ENCODE measurements at places on chromosomes 3 and 15.

DNA sequence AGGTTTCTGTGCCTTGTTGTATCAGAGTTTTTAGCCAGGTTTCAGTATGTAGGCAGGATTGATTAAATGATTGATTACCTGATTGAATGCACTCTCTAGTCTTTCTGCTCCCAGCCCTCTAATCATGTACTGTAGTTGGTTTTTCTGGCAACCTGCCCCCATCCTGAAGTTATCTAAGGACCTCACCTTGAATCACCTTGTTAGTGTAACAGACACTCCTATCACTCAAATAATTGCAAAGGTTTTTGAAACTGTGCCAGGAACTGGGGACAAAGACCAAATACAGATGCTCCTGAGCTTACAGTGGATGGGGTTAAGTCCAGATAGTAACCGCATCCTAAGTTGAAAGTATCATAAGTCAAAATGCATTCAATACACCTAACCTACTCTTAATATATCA lies 141.5 kb upstream of the EIF1B start:
- DNase-seq, result no peak

DNA sequence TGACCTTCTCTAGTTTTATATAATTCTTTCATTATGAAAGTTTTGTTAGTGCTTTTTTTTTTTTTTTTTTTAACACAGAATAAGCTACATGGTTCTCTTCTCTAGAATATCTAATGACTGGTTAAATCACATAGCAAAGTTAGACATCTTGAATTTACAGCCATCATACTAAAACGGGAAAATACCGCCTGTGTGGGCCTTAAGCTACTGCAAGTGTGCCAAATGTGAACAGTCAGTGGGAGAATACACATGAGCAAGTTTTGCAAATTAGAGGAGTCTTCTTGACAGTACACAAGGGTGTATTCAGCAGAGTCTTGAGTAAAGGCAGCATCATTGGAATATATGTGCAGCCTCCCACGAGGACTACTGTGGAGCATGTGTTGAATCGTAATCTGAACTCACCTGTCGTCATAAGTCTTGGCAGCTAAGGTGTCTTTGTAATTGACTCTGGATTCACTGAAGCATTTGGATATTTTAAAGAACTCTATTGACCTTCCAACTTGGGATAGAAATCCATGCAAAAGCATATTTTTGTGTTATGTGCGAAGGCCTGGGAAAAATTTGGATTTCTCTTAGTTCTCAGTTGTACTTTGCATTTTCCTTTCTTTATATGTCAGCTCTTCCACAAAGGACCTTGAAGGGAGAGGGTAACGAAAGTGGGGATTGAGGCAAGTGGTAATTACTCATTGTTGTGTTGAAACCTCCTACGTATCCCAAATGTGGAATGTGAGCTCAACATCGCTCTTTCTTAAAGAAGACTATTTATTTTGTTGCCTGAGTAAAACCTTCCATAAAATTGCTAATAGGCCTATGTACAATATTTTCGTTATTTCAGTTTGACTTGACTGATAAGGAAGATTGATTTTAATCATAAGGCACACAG lies 117.4 kb downstream of the ATG7 start:
- no peak for DNase-seq

DNA sequence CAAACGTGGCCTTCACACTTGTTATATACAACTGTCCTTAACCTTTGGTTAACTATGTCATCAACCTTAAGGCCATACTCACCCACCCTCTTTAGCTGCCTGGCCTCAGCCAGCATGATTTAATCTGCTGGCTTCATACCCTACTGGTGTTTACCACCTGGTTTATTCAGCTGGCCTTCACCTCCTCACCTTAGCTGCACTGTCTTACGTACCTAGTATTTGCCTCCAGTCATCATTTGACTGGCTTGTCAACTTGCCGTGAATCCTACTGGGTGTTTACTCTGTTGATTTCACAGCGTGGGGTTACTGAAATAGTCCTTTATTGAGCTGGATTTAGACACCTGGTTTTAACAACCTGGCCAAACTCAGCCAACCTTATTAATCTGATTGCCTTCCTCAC lies 102.8 kb downstream of the IL12A start:
- no peak for DNase-seq

GRCh38 chr3:188631291-188632010 lies 477.5 kb downstream of the LPP start:
- DNase-seq, result peak; percentile 71

GRCh38 chr3:129593230-129593594 lies 13.3 kb downstream of the PLXND1 start:
- DNase-seq, result no peak

All from non-pigmented ciliary epithelial cell (primary cell).